ENCODE measurements at places on chromosomes 16 and 17.

GRCh38 chr17:27466376-27466742, 10.1 kb downstream of the KSR1 start:
- DNase-seq: no peak

- no peak for DNase-seq
Observed at GRCh38 chr17:50267074-50267841, 7.0 kb upstream of the TMEM92 start.

- no peak for DNase-seq
Observed at GRCh38 chr17:1267471-1267943, 2.7 kb upstream of the BHLHA9 start.

DNA sequence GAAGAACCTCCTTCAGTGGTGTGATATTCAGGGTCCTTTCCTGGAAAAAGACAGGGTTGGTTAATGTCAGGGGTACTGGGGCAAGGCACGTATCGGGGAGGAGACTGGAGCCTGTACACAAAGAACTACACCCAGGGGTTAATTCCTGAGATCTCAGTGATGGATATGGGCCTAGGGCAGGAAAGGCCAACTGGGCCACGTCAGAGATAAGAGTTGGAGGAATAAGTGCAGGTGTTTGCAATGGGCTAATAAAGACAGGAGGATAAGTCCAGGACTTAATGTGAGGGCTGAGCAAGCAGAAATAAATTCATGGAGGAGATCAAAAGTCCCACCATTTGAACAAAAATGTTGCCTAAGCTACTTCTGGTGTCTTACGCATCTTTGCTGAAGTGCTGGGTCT, 10.4 kb upstream of the HERPUD1 start:
- no peak for DNase-seq

GRCh38 chr16:86387468-86388440, 122.6 kb upstream of the FOXF1 start:
- no peak for DNase-seq

DNA sequence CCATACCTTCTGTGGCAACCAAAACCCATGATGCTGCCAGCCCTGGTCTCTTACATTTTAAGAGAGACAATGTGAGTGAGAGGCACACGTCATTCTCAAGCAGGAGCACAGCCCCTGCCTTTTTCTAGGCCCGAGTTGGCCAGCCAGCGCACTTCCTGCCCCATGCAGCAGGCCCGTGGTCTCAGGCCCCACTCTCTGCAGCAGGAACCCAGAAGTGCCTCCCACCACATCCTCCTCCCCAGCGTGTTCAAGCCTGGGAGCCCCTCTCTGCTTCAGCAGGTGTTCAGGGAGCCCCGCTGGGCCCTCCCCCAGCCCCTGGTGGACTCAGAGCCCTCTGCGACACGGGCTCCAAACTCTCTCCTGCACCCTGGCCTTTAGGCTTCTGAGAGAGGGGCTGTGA, 30.5 kb downstream of the ITGAE start:
- DNase-seq: no peak

DNA sequence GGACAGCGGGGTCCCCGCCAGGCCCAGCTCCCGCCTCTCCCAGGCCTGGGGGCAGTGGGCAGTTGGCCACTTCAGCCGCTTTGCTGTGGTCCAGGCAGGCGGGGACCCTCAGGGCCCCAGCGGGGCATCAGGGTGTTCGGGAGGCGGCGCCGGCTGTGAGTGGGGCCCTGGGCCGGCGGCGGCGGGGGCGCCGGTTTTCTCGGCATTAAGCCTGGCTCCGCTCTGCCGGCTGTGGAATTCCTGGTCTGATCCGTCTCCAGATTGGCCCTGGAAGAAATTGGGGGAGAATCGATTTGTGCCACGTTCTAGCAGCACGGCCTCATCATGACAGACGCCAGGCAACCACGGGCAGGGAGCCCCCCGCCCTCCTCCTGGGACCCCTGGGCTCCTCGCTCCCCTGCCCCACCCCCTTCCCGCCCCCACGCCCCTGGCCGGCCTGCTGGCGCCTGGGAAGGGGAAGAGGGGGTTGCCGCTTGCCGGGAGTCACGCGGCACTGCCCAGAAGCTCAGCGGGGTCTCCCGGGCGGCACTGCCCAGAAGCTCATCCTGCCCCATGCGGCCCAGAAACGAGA, 28.6 kb upstream of the SSTR5 start:
- DNase-seq: no peak

All from prostate gland (tissue), 2 donors.